DMS79 (cell line): ENCODE measurements at places on chromosomes 13 and 19.

- no peak for DNase-seq
Observed at GRCh38 chr13:40910324-40911050, 108.6 kb downstream of the ELF1 start.

DNA sequence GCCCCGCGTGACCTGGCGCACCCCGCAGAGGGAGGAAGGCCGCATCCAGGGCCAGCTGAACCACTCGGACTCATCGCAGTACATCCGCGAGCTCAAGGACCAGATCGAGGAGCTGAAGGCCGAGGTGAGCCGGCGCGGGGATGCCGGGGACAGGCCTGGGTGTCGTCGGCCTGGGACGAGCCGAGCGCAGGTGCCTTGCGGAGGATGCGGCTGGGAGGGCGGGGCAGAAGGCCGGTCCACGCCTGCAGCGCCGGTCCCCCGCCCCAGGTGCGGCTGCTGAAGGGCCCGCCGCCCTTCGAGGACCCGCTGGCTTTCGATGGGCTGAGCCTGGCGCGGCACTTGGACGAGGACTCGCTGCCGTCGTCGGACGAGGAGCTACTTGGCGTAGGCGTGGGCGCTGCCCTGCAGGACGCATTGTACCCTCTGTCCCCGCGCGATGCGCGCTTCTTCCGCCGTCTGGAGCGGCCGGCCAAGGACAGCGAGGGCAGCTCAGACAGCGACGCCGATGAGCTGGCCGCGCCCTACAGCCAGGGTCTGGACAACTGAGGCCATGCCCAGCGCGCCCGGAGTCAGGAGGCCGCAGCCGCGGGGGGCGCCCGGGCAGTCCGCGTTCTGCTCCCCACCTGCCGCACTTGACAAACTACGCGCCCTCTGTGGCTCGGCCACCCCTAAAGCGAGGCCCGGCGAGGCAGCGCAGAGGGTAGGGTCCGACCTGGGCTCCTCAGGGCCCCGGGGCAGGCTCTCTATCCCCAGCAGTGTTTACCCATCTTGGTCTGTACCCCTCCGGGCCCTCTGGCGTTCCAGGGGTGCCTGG lies 10.8 kb downstream of the PRR36 start:
- no peak for DNase-seq

- no peak for DNase-seq
Observed at GRCh38 chr13:114088234-114088633, 44.2 kb downstream of the RASA3 start.

GRCh38 chr19:31232180-31232579 lies 117.1 kb downstream of the TSHZ3 start:
- DNase-seq, result no peak

DNA sequence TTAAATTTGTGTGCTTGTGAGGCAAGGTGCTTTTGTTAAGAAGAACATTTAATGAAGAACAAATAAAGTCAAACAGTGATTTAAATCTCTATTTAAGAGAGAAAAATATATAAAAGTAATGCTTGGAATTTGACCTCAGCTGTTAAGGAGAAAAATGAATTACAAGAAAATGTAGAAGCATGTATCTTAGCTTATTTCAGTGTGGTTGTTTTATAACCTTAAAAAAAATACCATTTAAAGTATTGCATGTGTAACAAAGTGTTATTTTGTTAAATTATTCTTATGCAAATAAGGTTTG lies 537.0 kb upstream of the SPRY2 start:
- DNase-seq, result no peak

DNA sequence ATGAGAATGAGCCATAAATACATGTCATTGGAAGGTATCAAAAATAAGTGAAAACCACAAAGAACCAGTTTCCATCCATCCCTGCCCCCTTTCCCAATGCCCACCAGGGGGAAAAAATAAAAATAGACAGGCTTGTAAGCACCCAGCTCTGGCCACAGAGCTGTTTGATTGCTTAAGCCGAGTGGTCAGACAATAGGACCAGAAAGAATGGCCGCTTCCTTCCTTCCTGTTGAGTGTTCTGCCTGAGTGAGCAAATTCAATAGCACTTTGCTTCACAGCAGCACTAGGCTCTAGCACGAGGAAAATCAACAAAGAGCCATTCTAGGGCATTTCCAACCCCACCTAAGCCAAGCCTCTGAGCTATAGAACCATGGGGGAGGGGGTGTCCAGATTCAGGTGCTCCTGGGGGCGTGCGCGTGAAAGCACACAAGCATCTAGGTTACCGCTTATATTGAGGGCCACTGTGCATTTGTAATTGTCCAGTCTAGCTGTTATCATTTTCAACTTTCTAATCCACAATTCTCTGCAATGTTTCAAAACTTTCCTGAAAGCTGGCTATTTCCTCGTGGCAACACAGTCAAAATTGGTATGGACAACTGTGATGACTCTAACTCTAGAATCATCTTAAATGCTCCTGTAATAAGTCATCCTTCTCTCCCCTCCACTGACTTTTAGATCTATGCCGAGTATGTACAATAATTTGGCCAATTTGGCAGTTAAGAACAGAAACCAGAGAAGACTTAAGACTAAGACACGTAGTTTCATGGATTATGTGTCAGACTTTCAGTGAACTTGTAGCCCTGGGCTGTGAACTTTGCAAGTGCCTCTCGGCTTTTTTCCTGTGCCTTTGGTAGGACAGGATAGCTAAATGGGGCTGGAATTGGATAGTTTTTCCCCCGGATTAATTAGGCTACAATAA lies 64.3 kb downstream of the SPRY2 start:
- DNase-seq, result no peak

- no peak for DNase-seq
Observed at GRCh38 chr19:12789098-12789903, 2.0 kb upstream of the JUNB start.

DNA sequence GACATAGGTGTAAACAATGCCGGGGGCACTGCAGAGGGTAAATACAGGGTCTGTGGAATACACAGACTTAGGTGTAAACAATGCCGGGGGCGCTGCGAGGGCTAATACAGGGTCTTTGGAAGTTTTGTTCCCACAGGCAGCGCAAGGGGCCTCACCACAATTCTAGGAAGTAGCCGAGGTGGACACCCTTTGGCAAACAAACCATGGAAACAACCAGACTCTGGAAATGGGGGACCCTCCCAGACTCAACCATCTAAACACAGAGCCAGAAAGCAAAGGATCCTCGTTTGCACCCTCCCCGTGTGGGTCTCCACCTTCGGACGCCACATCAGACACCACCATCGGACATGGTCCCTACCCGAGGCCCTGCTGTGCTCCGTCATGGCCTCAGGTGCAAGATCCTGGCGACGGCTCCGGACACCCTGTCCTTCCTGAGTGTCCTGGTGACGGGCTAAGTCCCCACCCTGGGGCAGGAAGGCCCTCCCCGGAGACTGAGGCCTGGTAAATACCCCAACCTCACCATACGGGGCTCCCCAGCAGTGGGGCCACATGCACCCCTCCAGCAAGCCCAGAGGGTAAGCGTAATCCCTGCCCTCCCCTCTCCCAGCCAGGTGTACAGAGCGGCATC lies 16.7 kb upstream of the PLPP2 start:
- no peak for DNase-seq

GRCh38 chr19:6065685-6066374 lies 44.5 kb downstream of the RFX2 start:
- peak; percentile 53 for DNase-seq

- DNase-seq, result peak; percentile 47
Observed at GRCh38 chr13:92390217-92390616, 836.4 kb upstream of the GPC6 start.

DNA sequence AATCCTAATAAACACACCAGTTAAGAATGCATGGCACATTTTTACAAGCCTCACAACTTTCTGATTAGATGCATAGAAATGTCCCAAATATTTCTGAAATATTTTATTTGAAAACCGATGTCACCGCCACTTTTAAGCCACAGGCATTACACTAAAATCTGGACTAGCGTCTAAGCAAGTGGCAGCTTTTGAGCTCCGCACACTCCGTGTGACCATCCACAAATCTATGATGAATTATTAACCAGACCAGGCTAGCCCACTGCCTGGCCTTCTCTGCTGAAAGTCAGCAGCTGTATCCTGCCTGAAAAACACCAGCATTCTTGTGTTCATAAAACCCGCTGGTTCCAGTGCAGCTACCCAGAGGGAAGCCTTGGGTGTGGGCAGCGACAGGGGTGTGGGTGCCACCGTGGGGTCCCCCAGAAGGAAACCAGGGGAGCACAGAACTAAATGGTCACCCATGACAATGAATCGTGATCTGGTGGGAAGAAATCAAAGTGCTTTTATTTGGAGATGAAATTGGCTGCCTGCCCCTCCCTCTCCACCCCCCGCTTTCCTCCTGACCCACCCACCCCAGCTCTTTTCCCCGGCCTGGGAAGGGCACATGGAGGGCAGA lies 13.8 kb downstream of the RASA3 start:
- DNase-seq, result no peak

GRCh38 chr13:96025283-96025682 lies 27.9 kb downstream of the UGGT2 start:
- DNase-seq, result no peak

DNA sequence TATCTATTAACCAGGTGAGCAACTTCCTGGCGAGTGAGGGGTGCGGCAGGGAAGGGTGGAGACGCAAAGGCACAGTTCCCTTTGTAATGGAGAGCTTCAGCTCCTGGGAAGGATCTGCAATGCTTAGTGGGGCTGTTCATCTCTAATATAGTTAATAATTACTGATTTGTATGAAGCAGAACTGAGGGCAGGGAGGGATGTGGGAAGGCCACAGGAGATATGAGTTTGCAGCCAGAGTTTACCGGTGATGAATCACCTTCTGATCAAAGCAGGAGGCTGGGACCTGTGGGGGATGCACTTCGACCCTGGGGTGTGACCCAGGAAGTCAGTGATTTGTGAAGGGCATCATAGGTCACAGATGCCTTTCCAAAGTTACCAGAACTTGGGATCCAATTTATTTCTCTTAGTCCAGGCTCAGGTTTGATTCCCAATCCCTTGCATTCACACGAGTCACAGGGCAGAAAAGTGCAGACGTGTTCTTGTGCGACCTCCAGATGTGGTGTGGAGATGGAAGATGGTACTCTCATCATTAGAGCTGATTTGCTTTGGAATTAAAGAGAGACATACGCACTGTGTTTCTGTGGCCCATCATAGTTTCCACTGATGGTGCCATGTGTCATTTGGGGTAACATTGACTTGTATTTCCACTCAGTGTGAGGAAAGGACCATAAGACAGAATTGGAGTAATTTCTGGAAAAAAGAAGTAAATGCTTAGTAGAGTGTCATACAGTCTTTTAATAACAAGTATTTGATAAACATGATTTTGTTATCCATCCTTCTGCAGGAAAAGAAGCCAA lies 55.0 kb downstream of the LRCH1 start:
- DNase-seq, result no peak

- no peak for DNase-seq
Observed at GRCh38 chr13:106151056-106151699, 384.3 kb downstream of the EFNB2 start.

DNA sequence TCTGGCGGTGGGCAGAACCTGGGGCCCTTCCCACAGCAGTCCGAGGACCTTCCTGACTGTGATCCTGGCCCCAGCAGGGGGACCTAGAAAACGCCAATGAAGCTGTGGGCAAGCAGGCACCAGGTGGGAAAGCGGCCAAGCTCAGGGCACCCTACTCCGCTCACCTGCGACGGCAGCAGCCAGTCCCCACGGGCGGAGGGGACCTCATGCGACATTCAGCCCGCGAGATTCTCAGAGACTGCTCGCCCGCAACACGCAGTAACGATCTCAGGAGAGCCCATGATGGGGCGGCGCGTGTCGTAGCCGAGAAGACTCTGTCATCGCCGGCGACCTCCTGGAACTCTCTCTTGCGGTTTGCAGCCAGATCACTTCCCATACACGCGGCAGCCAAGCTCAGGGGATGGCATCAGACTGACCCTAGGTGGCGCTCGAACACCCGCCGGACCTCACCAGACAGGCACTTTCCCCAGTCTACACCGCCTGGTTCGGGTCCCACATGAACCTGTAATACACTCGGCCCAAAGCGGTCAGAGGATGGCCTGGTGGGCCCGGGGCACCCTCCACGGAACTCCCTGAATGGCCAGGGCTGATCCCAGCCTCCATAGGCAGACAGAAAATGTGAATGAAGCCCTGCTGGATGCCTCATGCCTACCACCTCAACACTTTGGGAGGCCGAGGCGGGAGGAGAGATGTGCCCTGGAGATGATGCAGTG lies 26.5 kb downstream of the MAN2B1 start:
- DNase-seq, result peak; percentile 80

- peak; percentile 74 for DNase-seq
Observed at GRCh38 chr19:53195265-53195903, 2.2 kb upstream of the ZNF665 start.

- DNase-seq, result no peak
Observed at GRCh38 chr19:51123381-51123800, 1.3 kb upstream of the SIGLEC9 start.

DNA sequence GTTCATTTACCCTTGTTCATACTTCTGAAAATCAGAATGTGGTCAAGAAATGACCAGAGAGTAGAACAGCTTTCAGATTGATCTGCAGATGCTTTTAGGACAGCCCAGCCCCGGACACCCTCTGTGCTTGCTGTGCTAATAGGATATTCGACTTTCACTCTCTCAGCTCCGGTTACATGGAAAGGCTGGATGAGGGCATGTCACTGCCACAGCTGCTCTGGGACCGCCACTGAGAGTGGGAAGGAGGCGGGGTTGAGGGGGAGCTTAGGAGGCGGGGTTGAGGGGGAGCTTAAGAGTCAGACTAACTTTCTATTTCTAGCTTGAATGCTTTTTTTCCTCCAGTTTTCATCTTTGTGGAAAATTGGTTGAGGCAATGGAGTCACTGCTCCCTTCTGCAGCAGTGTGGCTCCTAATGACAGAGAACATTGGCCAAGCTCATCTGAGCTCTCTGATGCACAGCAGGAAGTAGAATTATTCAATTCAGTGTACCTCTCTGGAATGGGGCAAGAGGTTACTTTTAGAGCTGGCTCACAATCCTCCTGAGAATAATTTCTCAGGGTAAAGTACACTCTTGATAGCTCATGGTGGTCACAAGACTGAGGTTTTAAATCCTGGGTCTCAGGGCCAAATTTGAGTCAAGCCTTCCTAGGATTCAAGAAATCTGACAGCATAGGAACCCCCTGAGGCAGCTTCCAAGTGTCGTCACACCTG lies 74.6 kb upstream of the NPAS1 start:
- DNase-seq, result peak; percentile 46

GRCh38 chr19:22261596-22261995 lies 24.6 kb upstream of the ZNF729 start:
- no peak for DNase-seq

GRCh38 chr13:80096383-80096782 lies 244.5 kb downstream of the SPRY2 start:
- no peak for DNase-seq

DNA sequence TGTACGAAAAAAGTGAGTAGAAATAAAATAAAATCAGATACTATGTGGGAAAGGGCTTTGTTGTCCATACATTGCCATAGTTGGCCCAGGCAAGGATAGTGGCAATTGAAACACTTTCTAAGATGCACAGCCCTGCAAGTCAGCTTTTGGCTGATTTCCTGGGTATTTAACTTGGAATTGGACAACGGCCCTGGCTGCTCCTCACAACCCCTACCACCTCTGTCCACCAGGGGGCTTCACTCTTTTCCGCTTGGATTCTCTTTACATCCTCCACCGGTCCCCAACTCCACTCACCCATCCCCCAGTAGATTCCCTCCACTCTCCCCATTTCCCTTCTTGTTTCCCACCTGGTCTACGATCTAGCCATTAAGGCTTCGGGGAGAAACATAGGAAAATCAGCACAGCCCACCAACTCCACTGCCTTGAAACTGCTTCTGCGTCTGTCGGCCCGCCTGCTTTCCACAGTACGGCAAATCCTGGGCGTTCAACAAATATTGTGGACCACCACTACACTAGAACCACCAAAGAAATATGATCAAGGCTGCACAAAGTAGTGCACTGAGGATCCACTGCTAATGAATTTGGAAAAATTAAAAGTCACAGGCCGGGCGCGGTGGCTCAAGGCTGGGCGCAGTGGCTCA lies 48.6 kb upstream of the GTF3A start:
- DNase-seq, result no peak

GRCh38 chr13:50152655-50153309 lies 137.5 kb downstream of the KCNRG start:
- DNase-seq, result no peak
